GM12878 (cell line): ENCODE measurements at places on chromosomes 4 and X.

- DNase-seq: no peak
These were observed 904.9 kb downstream of the CENPC start for GRCh38 chr4:66640233-66640990.

GRCh38 chr4:54784161-54784671 lies 126.5 kb downstream of the KIT start:
- DNase-seq: no peak

GRCh38 chrX:130778773-130779172 lies 124.2 kb downstream of the ENOX2 start:
- no peak for DNase-seq

DNA sequence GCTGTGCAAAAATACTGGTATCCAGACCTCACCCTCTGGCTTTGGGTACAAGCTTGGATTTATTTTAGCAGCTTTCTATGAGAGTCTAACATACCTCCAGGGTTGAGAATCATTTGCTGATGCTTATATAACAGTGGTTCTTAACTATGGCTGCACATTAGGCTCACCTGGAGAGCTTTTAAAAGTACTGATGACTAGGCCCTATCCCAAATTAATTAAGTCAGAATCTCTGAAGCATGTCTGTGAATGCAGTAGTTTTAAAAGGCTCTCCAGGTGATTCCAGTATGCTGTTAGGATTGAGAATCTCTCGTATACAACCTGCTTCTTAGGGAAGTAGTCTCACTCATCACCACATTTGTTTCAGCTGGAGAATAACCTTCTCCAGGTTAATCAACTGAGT lies 99.2 kb downstream of the PDHA2 start:
- no peak for DNase-seq

GRCh38 chr4:161525121-161525520 lies 638.7 kb downstream of the FSTL5 start:
- no peak for DNase-seq

DNA sequence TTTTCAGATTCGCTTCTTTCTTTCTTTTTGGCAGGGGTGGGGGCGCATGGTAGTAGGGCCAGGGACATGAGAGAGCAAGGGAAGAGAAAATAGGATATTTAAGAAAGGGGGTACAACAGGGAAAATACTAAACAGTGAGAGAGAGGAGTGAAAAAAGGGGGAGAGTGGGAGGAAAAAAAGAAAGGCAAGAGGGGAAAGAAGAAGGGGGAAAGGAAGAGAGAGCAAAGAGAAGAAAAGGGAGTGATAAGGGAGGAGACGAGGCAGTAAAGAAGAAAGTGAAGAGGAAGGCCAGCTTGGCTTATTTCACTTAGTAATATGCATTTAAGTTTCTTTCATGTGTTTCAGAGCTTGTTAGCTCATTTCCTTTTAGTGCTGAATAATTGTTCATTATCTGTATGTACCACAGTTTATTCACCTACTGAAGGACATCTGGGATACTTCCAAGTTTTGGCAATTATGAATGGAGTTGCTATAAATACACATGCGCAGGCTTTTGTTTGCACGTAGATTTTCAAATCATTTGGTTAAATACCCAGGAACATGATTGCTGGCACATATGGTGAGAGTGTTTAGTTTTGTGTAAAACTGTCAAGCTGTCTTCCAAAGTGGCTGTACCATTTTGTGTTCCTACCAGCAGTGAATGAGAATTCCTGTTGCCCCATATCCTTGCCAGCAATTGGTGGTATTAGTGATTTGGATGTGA lies 37.3 kb downstream of the CASP6 start:
- no peak for DNase-seq

DNA sequence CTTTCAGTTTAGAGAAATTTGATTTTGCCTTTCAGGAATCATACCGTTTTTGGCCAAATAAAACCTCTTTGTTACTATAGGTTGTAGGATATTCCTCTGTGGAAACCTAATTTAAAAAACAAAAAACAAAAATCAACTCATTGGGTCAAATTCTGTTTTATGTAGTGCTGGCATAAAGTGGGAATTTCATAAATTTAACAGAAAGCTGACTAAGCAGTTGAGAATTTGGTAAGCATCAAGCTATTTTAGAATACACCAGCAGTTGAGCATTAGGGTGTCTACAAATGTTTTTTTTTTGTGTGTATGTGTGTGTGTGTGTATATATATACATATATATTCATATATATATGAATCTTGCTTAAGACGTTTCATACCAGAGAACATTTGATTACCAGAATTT lies 47.4 kb downstream of the C4orf33 start:
- no peak for DNase-seq

DNA sequence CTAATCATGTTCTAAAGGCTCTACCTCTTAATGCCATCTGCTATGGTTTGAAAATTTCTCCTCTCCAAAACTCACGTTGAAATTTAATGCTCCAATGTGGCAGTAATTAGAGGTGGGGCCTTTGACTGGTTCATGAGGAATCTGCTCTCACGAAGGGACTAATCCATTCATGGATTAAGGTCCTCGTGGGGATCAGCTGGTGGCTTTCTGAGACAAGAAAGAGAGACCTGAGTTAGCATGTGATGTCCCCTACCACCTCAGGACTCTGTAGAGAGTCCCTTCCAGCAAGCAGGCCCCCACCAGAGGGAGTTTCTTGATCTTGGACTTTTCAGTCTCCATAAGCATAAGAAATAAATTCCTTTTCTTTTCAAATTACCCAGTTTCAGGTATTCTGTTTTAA lies 65.3 kb downstream of the WDFY3 start:
- DNase-seq: no peak

- no peak for DNase-seq
These were observed 586 bp downstream of the BCAP31 start for GRCh38 chrX:153723351-153724251.

DNA sequence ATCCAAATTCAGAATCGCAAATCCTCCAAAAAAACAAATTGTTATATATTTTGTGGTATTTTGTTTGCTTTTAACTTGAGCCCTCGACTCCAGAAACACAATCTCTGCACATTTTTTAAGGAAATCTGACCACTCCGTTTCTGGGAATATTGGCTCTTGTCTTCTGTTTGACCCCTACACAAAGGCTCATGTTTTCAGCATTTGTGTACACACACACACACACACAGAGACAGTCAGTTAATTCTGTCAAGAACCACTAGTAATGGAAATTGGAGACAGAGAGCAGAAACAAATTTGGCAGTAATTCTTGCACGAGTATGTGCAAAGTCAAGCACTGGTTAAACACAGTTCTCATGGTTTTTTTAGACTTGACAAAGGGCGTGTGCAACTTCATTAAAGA lies 115.4 kb downstream of the AFAP1 start:
- DNase-seq: no peak

DNA sequence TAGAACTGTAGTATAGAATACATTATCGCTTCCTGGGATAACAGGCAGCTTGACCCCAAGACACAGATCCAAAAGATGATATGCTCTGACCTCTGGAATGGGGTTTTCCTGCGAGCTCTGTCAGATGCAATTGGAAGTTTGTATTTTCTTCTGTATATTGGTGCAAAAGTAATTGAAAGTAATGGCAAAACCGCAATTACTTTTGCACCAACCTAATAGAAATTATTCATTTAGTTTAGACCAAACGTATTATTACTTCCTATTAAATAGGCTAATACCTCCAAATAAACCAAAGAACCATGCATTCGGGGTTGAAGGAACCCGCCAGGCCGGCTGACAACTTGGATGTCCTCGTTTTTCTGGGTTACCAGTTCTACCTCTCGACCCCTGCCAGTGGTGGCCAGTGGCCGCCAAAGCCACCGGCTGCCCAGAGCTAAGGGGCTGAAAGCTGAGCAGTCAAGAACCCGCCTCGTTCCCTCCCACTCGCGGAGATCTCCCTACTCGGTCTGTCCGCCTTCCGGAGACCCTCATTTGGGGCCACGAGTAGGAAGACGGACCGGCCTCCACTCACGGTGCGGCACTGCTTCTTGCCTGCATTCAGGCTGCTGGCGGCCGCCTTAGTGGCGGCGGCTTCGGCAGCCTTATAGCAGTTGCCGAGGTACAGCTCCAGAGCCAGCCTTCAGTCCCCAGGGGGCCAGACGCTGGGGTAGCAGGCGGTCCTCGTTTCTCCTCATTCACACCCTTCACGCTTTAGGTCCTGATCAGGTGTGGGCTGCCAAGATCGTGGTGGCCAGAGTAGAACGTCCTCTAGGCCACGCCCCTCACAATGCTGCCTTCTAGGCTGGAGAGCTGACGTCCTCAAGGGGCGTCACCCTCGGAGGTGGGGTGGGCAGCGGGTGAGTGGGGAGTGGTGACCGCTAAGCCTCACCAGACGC lies 121.9 kb downstream of the RBMX2 start:
- DNase-seq: no peak

GRCh38 chr4:95231681-95232080 lies 317.1 kb downstream of the UNC5C start:
- DNase-seq: no peak

DNA sequence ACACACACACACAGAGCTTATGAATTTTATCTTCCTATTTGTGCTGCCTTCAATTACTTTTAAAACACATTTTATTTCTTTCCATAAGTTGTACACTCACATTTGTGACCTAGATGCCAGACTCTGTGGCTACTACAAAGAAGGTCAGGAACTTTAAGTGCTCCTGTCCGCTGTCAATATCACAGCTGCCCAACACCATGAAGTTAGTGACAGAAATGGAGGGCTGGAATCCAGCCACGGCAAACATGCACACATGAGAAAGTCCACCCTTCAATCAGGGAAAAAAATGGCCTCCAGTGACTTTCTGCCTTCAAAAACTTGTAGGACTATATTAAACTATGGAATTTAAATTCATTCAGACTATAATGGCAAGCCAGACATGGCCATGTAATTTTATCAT lies 334.4 kb upstream of the FSTL5 start:
- no peak for DNase-seq

GRCh38 chr4:41267997-41268396 lies 11.3 kb downstream of the UCHL1 start:
- DNase-seq: no peak

GRCh38 chrX:110955706-110956105 lies 140.3 kb upstream of the PAK3 start:
- no peak for DNase-seq

DNA sequence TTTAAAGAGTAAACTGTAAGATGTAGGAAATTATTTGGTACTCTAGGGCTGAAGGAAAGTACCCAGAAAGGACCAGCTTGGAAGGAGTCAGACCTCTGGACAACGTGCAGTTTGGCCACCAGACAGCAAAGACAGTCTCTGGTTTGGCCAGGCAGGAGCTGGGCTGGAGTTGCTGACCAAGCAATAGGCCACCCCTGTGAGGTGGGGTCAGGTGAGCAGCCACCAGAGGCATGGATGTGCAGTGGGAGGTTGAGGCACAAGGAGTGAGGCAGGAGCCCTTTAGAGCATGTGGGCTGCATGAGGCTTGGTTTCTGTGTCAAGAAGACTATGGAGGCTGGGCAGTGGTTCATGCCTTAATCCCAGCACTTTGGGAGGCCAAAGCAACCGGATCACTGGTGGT lies 17.7 kb upstream of the MRFAP1 start:
- no peak for DNase-seq

DNA sequence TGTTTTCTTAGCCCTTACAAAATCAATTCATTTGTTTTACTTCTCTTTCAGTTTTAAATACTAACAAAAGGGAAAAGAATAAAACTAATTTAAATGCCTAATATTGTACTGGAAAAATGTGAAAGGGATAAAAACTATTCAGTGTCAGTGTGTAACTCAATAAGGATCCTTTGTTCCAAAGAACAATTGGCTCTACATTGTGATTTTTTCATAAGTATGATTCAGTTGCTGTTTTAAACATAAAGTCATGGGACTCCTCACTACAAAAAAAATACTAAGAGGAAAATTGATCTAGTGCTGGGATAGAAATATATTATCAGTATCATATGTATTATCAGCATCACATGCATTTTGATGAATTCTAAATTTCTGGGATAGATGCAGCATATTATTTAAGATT lies 199.4 kb upstream of the TRAM1L1 start:
- no peak for DNase-seq

DNA sequence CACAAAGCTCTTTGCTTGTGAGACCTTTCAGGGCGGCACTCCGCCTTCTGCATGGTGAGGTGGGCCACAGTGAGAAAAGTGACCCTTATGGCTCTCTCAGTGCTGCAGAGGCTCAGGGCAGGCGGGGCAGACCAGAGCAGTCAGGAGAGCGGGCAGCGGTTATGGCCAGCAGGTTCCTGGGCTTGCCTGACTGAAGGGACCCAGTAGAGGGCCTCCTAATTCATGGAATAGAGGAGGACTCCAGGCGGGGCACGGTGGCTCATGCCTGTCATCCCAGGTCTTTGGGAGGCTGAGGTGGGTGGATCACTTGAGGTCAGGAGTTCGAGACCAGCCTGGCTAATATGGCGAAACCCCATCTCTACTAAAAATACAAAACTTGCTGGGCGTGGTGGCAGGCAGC lies 91.4 kb downstream of the CLNK start:
- no peak for DNase-seq

GRCh38 chr4:144347121-144347520 lies 206.6 kb upstream of the GYPA start:
- DNase-seq: no peak

DNA sequence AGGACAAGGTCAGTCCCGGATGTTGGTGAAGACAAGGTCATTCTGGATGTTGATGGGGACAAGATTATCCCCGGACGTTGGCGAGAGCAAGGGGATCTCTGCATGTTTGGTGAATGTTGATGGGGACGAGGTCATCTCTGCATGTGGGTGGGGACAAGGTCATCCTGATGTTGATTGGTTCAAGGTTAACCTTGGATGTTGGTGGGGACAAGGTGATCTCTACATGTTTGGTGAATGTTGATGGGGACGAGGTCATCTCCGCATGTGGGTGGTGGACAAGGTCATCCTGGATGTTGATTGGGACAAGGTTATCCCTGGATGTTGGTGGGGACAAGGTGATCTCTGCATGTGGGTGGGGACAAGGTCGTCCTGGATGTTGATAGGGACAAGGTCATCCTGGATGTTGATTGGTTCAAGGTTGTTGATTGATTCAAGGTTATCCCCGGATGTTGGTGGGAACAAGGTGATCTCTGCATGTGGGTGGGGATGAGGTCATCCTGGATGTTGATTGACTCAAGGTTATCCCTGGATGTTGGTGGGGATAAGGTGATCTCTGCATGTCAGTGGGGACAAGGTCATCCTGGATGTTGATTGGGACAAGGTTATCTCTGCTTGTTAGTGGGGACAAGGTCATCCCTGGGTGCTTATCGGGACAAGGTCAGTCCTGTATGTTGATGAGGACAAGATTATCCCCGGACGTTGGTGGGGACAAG lies 28.8 kb upstream of the PLCXD1 start:
- no peak for DNase-seq

DNA sequence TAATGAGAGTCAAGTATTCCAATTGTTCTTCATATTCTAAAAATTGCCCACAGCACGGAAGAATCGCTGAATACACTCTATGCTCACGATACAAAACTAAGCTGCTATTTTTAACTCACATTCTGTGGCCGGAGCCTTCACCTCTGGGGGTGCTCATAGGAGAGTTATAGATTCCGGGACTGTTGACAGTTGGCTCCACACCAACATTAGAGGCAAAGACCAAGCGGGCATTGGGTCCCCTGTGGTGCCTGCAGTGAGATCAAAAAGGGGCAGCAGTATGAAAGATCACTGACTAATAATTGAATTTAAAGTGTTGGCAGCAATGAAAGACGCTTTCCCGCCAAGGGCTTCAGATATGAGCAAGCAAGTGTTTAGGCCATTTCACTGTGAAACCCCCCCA lies 146.0 kb downstream of the TMEM144 start:
- DNase-seq: no peak
